ENCODE measurements at places on chromosomes 7 and 10.

GRCh38 chr10:125396676-125397075, 236.3 kb upstream of the CTBP2 start:
- DNase-seq, result peak; percentile 28

DNA sequence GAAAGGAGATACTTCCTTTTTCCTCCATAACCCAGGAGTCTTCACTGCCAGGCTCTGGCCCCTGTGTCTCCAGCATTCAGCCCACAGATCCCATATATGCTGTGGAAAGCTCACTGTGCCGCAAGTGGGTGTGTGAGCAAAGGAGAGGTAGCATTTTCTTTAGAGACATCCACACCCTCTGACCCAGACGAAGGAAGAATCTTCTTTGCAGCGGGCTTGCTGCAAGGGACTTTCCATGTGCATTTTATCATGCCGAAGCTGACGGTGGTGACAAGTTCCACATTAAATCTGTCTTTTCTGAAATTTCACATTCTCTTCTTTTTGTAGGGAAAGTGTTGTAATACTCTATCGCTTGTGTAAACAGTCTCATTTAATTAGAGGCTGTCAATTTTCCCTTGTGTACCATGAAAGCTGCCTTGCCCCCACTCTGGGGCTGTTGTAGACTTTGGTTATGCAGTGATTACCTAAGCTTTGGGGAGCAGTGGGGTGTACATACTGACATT, 409.5 kb downstream of the SUGCT start:
- no peak for DNase-seq

DNA sequence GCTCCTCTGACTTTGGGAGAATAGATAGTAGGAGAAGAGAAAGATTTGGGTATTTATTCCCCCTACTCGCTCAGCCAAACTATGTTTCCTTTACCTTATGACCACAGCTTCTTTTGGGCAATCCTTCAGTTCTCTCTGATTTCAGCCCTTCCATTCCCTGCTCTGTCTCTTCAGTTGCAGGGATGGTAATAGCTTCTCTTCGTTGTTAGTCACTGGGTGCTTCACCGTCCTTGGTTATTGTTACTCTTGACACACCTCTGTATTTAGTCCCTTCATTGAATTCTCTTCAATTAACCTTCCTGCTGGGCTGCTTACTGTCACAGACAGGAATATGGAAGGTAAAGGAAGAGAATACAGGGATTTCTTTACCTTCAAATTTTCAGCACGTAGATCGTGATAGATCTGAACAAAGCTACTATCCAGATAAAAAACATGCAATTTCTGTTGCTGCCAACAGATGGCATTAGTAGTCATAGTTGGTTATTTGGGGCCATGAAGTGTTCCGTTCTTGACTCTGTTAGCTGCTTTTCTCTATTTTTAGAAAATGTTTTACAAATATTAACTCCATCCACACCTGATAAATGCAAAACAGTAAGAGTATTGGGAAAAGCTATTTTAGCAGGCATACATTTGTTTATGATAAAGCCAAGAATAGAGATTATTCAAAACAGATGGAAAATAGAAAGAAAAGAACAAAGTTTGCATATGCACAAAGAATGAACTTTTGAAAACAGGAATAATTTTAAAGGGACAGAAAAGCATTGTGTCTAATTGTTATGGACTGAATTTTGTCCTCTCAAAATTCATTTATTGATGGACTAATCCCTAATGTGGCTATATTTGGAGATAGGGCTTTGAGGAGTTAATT, 14.0 kb upstream of the PTTG1IP2 start:
- DNase-seq, result peak; percentile 51

DNA sequence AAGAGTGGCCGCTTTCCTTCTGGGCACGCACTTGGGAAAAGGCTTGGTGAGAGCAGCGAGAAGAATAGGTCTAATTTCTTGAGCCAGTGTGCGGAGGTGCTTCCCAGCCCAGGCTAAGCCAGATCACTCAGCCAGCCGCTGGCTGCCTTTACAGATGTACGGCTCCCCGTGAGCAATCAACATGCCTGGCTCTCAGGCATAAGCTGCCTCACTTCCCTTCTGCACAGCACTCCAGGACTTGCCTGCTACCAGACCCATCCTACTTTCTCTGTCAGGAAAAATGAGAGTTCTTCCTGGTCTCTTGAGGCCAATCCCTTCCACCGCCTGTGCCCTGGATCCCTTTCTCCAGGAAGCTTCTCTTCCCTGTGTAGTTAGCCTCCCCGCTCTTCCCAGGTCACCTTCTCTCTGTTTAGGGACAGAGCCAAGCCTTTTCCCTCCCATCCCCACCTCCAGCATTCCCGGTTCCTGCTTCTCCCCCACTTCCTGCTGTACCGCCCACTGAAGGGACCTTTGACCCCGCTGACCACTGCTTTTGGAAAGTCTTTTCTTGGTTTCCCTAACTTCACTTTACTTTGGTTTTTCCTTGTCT, 1.1 kb upstream of the ACTR3C start:
- DNase-seq, result no peak

GRCh38 chr10:95346715-95347401, 56.1 kb upstream of the PDLIM1 start:
- DNase-seq, result no peak

DNA sequence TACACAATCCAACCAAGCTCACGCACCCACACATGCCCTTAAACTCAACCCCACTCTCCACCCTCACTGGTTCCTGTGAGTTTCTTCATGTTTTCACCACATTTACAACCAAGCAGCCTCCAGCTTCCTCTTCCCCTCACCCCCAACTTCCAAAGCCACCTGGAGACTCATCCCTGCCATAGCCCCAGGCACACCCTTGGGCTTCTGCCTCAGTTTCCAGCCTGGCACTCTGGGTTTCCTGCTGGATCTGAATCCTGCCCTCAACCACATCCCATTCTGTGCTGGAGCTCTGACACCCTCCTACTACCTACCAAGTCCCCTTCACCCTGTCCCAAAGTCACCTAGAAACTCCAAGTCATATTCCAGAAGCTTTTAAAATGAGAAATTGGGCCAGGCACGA, 29.4 kb downstream of the CCDC3 start:
- no peak for DNase-seq

- DNase-seq, result no peak
These were observed 8.3 kb downstream of the PRRT4 start for GRCh38 chr7:128353189-128353588.

DNA sequence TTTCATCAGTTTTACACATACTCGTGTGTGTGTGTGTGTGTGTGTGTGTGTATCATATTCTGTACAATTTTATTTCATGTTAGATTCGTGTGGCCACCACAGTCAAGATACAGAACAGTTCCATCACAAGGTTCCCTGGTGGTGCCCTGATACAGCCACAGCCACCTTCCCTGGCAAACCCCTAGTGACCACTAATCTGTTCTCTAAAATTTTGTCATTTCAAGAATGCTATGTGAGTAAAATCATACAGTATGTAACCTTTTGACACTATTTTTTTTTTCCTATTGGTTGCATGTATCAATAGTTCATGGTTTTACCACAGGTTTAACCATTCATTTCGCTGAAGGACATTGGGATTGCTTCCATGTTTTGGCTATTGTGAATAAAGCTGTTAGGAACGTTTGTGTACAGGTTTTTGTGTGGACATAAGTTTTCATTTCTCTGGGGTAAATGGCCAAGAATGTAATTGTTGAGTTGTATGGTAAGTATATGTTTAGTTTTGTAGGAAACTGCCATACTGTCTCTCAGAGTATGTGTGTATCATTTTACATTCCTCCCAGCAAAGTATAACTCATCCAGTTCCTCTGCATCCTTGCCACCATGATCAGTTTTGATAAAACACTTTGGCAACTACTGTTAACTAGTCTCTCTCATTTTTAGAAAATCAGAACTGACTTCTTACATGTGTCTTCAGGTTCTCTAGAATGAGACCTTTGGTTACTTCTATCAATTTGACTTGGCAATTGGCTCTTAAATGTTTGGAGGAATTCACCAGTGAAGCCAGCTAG, 20.6 kb downstream of the KLHDC10 start:
- DNase-seq, result no peak

- DNase-seq, result no peak
These were observed 128.4 kb upstream of the PPP2R2D start for GRCh38 chr10:131772441-131772840.

DNA sequence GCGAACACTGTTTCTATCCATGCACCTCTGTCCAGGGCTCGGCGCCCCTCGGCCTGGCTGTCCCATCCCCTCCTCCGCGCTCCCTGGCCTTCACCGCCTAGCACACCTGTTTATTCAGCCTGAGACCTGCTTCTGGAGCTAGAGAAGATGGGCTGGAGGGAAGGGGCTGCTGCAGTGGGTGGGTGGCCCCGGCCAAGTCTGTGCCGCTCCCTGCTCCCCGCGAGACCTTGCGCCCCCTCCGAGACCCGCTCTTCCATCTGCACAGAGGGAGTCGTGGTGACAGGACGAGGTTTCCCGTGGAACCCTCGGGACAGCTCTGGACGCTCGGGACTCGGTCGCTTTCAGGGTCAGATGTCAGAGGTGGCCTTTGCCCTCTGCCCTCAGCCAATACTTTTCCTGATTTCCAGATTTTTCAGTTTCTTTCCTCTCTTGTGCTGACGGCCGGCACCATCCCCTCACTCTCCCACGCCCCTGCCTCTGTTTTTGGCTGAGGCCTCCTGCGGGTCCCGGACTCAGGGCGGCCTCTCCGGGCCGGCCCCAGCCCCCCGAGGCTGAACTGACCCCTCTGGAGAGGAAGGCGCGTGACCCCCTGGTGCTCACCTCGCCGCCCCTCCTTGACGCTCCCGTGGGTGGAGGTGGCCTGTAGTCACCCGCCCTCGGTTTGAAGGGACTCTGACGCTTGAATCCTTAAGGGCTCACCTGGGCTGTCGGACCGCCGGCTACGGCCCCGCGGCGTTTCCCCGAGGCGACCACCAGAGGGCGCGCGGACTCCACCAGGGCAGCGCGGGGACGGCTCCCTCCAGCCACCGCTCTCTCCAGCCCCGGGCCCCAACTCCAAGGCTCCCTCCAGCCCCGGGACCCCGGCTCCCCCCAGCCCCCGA, 15.6 kb downstream of the SHH start:
- no peak for DNase-seq

- DNase-seq, result no peak
These were observed 17.9 kb upstream of the HMX3 start for GRCh38 chr10:123117644-123118417.

DNA sequence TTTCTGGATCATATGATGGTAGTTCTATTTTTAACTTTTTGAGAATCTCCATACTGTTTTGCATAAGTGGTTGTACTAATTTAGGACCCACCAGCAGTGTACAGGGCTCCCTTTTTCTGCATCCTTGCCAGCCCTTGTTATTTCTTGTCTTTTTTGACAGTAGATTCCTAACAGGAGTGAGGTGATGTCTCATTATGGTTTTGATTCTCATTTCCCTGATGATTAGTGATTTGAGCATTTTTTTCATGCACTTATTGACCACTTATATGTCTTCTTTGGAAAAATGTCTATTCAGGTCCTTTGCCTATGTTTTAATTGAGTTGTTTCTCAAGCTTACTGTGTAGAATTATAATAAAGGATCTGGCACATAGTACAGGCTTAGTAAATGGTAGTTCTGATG, 238.8 kb upstream of the BMPER start:
- DNase-seq, result no peak

- DNase-seq, result no peak
These were observed 102.5 kb downstream of the COL26A1 start for GRCh38 chr7:101465131-101465530.

GRCh38 chr10:104880624-104881398, 239.7 kb downstream of the SORCS3 start:
- no peak for DNase-seq

- peak; percentile 18 for DNase-seq
These were observed 44.5 kb downstream of the LANCL2 start for GRCh38 chr7:55409482-55410225.

DNA sequence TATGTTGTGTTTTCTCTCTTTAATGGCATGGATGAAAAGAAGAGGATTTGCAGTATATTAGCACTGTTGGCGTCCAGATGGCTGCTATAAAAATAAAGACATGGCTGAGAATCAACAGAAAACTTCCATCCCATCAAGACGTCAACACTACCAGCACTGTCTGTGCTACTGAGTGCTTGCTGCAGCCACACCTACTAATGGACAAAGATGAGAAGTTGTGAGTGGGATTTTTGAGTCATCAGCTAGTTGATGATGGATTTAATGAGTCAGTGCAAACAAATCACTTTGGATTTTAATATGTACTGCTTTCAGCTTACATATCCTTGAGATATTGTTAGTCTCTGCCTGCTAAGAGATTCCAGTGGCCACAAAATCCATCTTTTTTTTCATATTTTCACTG, 631.0 kb upstream of the ANKRD30A start:
- DNase-seq, result no peak

GRCh38 chr7:92765725-92766124, 70.6 kb downstream of the CDK6 start:
- peak; percentile 79 for DNase-seq

GRCh38 chr7:40944981-40945585, 757.8 kb downstream of the INHBA start:
- DNase-seq, result no peak

- no peak for DNase-seq
These were observed 102.3 kb upstream of the SEMA3E start for GRCh38 chr7:83751217-83751616.

DNA sequence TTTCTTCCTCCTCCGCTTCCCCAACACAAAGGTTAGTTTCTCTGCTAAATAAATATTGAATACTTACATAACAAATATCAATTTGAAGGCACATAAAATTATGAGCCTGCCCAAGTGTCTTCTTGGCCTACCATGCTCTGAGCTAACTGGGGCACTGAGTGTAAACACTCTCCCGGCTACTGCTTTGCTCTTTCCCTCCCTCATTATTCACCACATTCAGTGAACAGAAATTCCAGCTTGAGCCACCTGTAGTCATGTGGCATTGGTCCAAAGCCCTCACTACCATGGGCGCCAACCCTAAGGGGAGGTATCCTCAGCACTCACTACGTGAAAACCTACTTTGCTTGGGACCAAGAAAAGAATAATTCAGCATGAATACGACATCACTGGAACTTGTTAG, 409.0 kb downstream of the KCNMA1 start:
- DNase-seq, result no peak

GRCh38 chr7:91357379-91357778, 93.1 kb downstream of the FZD1 start:
- peak; percentile 3 for DNase-seq

DNA sequence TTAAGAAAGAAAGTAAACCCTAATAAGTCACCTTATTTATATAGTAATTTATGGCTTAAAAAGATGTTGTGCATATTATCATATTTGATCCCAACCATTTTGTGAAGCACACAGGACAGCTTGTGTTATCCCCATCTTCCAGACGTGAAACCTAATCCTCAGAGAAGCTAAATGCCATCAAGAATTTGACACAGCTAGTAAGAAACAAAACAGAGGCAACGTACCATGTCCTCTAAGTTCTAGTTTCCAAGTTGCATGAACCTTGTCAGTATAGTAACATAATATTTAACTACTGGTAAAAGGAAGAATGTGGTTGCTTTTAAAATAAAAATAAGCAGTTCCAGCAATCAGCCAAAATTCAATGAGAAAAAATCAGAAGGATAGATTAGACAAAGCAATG, 41.5 kb downstream of the PTN start:
- DNase-seq, result no peak

- no peak for DNase-seq
These were observed 10.0 kb downstream of the SLC25A28 start for GRCh38 chr10:99610221-99610620.

Data from HFFc6 (cell line).